RWPE2 (cell line): ENCODE measurements at places on chromosomes 1 and 21.

GRCh38 chr1:182426442-182427430 lies 23.2 kb upstream of the RGSL1 start:
- no peak overlapping the region for H3K27ac ChIP-seq
- H3K27me3 ChIP-seq = no peaks in the 10 kb centered on the region
- H3K4me1 ChIP-seq = no peaks in the 10 kb centered on the region
- no peak overlapping the region for H3K4me3 ChIP-seq

DNA sequence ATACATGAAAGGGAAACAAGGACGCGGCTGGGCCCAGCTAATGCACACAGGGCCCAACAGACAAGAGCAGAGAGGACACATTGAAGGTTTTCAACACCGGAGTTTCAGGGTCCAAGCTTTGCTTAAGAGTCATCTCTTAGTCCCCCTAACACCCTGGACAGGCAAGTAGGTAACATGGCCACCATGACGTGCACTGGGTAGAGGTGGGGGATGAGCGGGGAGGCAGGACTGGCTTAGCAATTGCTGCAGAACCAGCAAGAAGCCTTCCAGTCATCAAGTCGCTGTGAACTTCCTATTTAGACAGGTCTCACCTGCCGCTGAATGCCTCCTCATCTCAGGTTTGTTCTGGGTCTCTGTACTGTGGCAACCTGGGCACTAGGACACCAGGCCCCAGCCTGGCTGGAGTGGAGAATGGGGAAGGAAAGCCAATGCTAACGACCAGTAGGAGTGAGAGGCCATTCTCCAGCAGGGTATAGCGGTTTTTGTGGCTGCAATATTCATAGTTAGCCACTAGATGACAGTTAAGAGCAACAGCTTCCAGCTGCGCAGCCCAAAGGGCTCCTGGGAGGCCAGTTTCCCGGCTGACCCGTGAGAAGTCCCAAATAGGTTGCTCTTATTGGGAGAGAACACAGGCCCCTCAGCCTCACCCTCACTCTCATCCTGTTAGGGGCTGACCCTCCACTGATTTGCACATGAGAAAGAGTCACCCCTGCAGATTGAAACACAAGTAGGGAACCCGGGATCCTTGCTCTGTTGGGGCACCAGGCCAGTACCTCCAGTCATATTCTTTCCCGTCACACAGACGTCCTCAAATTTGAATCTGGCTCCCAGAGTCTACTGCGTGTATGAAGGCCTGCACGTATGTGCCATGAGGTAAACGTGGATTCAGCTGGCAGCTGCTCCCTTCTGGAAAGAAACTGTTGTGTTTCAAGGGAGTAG lies 6.0 kb upstream of the PIGC start:
- no peaks in the 10 kb centered on the region for H3K27me3 ChIP-seq
- no peaks in the 10 kb centered on the region for H3K36me3 ChIP-seq
- peak overlapping the region; percentile 75 for H3K27ac ChIP-seq
- peaks cover 12% of the 10 kb centered on the region for H3K4me1 ChIP-seq

GRCh38 chr1:103790172-103790571 lies 40.5 kb downstream of the AMY1C start:
- H3K27ac ChIP-seq = no peak overlapping the region
- H3K36me3 ChIP-seq = no peaks in the 10 kb centered on the region
- H3K27me3 ChIP-seq = peaks cover 10% of the 10 kb centered on the region
- no peak for DNase-seq

GRCh38 chr1:151692226-151692625 lies 24.4 kb downstream of the CELF3 start:
- no peaks in the 10 kb centered on the region for H3K27me3 ChIP-seq
- no peak overlapping the region for H3K27ac ChIP-seq
- H3K36me3 ChIP-seq = peaks cover 26% of the 10 kb centered on the region
- no peak overlapping the region for H3K4me3 ChIP-seq

DNA sequence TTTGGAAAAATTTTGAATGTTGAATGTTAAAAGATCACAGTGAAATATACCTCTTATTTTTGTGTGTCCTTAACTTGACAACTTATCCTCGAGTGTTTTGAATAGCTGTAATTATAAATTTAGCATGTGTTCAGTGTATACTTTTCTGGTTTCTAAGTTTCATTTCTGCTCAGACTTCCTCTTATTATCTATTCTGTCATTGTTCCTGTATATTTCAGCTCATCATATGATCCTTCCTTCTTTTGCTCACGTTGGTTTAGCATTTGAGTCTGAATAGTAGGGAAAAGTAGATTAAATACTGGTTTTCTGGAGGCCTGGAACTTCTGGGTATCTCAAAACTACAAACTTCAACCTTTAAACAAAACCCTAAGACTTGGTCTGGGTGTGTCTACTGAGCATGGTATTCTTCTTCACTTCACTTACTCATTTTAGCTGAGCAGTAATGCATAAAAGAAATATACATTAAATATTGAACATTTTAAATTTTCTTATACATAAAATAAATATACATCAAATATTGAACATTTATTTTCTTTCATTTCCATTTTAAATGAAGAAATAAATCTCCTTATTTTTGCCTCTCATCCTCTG lies 3.3 kb upstream of the ATP6V1G3 start:
- peaks cover 6% of the 10 kb centered on the region for H3K4me1 ChIP-seq
- H3K27me3 ChIP-seq = no peaks in the 10 kb centered on the region
- no peak overlapping the region for H3K27ac ChIP-seq
- no peaks in the 10 kb centered on the region for H3K36me3 ChIP-seq

- H3K27ac ChIP-seq = no peak overlapping the region
- H3K4me1 ChIP-seq = no peaks in the 10 kb centered on the region
- no peaks in the 10 kb centered on the region for H3K27me3 ChIP-seq
- no peak for DNase-seq
These were observed 65.5 kb upstream of the LRP8 start for GRCh38 chr1:53393325-53393792.

DNA sequence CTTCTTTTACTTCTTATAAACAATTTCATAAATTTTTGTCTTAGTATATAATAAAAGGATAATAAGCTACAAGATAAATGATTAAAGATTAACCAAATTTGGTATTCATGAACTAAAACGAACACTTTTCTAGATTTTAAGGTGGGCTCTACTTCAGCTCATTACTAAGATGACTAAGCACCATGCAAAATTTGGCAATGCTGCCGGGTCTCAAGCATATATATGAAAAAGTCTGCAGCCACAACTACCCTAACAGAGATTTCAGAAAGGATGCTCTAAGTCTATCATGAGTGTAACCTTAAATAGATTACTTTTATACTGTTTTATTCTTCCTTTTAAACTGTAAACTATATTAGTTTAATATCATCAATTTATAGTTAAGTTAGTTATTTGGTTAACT lies 47.8 kb downstream of the BRWD1 start:
- H3K4me1 ChIP-seq = peaks cover 6% of the 10 kb centered on the region
- H3K4me3 ChIP-seq = no peak overlapping the region
- H3K27me3 ChIP-seq = no peaks in the 10 kb centered on the region
- no peak overlapping the region for H3K27ac ChIP-seq
- DNase-seq = no peak

- H3K4me1 ChIP-seq = no peaks in the 10 kb centered on the region
- DNase-seq = no peak
- H3K27me3 ChIP-seq = no peaks in the 10 kb centered on the region
- H3K4me3 ChIP-seq = peak overlapping the region; percentile 65
- no peaks in the 10 kb centered on the region for H3K36me3 ChIP-seq
- no peak overlapping the region for H3K27ac ChIP-seq
These were observed 1.2 kb upstream of the RWDD3 start for GRCh38 chr1:95232646-95233318.

GRCh38 chr1:115327270-115327669 lies 10.8 kb downstream of the NGF start:
- DNase-seq = no peak
- no peak overlapping the region for H3K4me3 ChIP-seq
- no peaks in the 10 kb centered on the region for H3K36me3 ChIP-seq

DNA sequence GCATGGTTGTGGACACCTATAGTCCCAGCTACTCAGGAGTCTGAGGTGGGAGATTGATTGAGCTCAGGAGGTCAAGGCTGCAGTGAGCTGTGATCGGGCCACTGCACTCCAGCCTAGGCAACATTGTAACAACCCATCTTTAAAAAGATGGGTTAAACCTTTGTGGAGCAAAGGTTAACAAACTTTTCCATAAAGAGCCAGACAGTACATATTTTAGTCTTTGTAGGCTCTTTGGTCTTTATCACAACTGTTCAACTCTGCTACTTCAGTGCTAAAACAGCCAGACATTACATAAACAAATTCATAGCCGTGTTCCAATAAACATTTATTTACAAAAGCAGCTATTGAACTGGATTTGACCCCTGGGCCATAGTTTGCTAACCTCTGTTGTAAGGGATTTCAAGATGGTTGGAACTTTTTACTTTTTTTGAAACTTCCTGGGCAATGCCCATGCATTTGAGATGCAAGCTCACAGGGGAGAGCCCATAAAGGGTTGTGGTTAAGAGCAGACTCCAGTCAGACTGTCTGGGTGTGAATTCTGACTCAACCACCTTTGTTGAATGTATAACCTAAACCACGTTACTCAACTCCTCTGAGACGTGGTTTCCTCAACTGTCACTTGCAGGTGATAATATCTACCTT lies 10.8 kb downstream of the INAVA start:
- H3K4me3 ChIP-seq = no peak overlapping the region
- no peak for DNase-seq
- H3K27ac ChIP-seq = peak overlapping the region; percentile 52
- no peaks in the 10 kb centered on the region for H3K27me3 ChIP-seq
- peaks cover 8% of the 10 kb centered on the region for H3K4me1 ChIP-seq
- H3K36me3 ChIP-seq = peaks cover 92% of the 10 kb centered on the region

GRCh38 chr1:153168686-153169085 lies 18.0 kb upstream of the SPRR2G start:
- DNase-seq = no peak
- H3K4me3 ChIP-seq = no peak overlapping the region
- no peaks in the 10 kb centered on the region for H3K4me1 ChIP-seq
- H3K27ac ChIP-seq = no peak overlapping the region

- DNase-seq = no peak
- no peak overlapping the region for H3K4me3 ChIP-seq
- no peaks in the 10 kb centered on the region for H3K4me1 ChIP-seq
- H3K27ac ChIP-seq = no peak overlapping the region
- H3K36me3 ChIP-seq = no peaks in the 10 kb centered on the region
- H3K27me3 ChIP-seq = no peaks in the 10 kb centered on the region
These were observed 168.6 kb upstream of the KCNK2 start for GRCh38 chr1:214913966-214914365.

DNA sequence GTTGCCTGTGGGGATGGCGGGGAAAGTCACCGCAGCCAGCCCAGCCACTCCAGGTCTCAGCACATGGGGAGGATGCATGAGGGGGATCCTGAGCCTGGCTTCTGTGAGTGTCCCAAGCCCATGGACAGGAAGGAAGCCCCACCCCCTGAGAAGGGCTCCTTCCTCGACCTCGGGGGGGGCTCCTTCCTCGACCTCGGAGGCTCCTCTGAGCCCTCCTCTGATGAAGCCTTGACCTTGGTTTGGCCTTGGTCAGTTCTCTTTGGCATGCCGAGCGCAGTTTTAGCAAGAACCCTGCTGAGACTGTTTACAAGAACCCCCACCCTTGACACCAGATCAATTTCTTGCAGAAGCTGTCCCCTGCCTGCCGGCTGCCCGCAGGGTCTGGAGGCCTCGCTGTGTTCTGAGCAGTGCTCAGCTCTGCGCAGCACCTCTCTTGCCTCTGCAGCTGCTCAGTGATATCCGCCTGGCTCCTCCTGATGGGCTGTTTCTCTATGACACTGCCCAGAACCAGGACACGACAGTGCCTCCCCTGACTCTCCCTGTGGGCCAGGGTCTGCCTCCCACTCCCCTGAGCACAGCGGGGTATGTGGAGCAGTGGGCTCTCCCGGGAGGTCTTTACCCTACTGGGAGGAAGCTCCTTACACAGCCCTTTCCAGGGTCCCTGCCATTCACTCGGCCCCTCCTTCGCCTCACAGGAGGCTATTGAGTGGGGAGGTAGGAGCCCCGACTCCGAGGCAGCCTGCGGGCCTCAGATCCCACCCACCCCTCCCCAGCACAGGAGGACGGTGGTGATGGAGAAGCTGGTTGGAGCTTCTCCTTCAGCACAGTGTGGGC lies 15.4 kb downstream of the ACTRT2 start:
- no peaks in the 10 kb centered on the region for H3K4me1 ChIP-seq
- H3K27ac ChIP-seq = no peak overlapping the region
- H3K36me3 ChIP-seq = no peaks in the 10 kb centered on the region
- no peaks in the 10 kb centered on the region for H3K27me3 ChIP-seq

GRCh38 chr1:178092878-178093493 lies 918 bp upstream of the RASAL2 start:
- H3K4me1 ChIP-seq = peaks cover 33% of the 10 kb centered on the region
- H3K27ac ChIP-seq = peak overlapping the region; percentile 71
- no peaks in the 10 kb centered on the region for H3K27me3 ChIP-seq
- no peaks in the 10 kb centered on the region for H3K36me3 ChIP-seq
- DNase-seq = peak; percentile 47

GRCh38 chr1:90707363-90707710 lies 9.8 kb downstream of the BARHL2 start:
- H3K36me3 ChIP-seq = no peaks in the 10 kb centered on the region
- no peak overlapping the region for H3K27ac ChIP-seq
- H3K27me3 ChIP-seq = peaks cover 93% of the 10 kb centered on the region
- DNase-seq = no peak
- no peaks in the 10 kb centered on the region for H3K4me1 ChIP-seq
- no peak overlapping the region for H3K4me3 ChIP-seq

DNA sequence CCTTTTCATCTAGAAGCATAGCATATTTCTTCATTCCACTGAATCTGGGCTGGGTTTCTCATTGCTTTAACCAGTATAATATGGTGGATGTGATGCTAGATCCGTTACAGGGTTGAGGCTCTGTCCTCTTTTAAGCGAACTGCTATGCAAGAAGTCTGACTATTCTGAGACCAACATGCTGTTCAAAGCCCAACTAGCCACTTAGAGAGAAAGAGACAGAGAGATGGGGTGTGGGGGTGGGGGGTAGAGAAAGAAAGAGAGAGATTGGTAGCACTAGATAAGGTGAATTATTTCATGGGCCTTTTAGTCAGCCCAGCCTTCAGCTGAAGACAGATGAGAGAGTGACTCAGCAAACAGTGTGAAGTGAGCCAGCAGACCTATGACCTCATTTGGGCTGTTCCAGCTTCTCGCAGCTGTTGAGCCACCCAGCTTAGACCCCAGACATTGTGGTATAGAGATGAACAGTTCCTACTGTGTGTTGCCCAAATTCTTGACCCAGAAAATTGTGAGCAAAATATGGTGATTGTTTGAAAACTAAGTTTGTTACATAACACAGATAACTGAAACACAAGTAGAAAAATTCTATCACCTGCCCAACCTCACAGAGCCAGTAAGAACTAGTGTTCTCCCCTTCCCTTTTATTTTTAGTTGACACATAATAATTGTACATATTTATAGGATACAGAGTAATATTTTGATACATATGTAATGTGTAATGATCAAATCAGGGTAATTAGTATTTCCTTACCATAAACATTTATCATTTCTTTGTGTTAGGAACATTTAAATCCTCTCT lies 40.7 kb upstream of the PRKACB start:
- no peaks in the 10 kb centered on the region for H3K36me3 ChIP-seq
- H3K4me1 ChIP-seq = peaks cover 8% of the 10 kb centered on the region
- no peak overlapping the region for H3K4me3 ChIP-seq
- DNase-seq = no peak
- no peaks in the 10 kb centered on the region for H3K27me3 ChIP-seq

DNA sequence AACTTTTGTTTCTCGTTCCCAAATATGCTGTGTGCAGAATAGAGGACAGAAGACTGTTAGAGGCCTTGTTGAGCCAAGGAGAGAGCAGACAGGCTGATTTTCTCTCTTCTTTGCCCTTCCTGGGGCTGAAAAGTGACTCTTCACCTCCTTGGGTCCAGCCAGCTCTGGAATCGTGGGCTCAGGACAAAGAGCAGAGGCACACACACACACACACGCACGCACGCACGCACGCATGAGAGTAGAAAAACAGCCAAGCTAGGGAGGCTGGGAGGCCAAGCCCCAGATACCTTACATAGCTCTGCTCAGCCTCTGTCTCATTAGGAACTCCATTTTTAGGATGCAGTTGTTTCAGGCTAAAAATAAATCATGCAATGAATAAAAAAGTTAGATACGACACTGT lies at the start of gene CASQ2:
Gene CASQ2 (minus strand): TSS at position 166 of the 400 bp plus-strand sequence. CDS start 173 bp downstream, outside the sequence.
- no peak within 1 kb of the TSS for H3K27ac ChIP-seq
- no peak for DNase-seq
- H3K4me1 ChIP-seq = peaks cover 8% of the 10 kb centered on the region
- H3K4me3 ChIP-seq = no peak within 1 kb of the TSS
